MCF 10A (cell line): ENCODE measurements at places on chromosomes 16 and 17. TPM values are rescaled to one million over a fixed set of nuclear protein-coding genes. Genes with fewer than 3 reads are reported as not detected.

The NHLRC4 gene
- not detected in 2 replicates for total RNA-seq

DNA sequence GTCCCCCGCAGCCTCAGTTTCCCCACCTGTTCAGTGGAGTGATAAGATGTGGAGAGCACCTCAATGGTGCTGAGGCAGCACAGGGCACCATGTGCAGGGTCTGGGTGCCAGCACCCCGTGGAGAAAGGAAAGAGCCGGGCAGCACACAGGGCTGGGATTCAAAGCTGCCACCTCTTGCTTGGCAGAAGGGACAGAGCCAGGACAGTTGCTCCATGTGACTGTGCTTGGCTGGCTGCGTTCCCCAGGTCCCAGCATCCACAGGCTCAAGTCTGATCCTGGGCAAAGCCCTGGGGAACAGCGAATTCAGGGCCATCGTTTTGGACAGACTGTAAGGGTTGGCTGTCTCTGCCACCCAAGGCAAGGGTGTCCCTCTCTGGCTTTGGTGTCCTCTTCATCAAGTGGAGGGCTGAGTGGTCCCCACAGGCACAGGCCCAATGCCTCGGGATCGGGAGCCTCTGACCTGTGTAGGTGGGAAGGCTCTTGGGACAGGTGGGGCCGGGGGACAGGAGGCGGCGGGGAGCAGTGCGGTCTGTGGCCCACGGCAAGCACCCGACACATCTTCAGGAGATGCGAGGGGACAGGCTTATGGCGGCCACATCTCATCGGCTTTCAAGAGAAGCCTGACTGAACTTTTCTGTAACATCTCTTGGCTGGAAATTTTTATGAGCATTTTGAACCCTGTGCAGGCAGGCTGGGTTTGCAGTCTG is 8.5 kb downstream of the ZNF469 start:
- no peak overlapping the region for H3K27ac ChIP-seq
- peaks cover 67% of the 10 kb centered on the region for H3K27me3 ChIP-seq
- H3K4me1 ChIP-seq, result no peaks in the 10 kb centered on the region

DNA sequence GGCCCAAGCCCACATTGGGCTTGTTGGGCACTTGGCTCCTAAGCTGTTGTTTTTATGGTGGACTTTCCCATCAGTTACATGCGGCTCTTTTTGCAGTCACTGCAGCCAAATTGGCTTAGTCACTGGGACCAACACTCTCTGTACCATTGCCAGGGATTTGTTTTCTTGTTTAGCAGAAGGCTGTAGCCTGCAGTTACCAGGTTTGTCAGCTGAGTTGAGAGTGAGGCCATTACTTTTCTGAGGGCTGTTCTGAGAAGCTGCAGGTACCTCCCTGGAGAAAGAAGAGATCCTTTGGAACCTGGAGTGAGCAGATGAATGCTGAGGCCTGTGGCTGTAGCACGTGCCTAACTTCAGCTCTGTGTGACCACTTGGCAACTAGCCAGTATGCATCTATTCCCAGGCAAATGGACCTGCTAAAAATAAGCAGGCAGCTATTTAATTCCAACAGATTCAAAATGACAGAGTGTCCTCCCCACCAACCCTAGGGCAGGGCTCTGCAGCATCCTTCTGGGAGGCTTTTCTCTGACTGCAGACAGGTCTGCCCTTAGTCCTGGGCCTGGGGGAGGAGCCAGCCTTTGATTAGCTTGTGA is 12.9 kb downstream of the AKAP1 start:
- peak; percentile 79 for DNase-seq
- peak overlapping the region; percentile 2 for H3K27ac ChIP-seq
- no peaks in the 10 kb centered on the region for H3K27me3 ChIP-seq
- no peak overlapping the region for H3K4me3 ChIP-seq
- peaks cover under 1% of the 10 kb centered on the region for H3K36me3 ChIP-seq

DNA sequence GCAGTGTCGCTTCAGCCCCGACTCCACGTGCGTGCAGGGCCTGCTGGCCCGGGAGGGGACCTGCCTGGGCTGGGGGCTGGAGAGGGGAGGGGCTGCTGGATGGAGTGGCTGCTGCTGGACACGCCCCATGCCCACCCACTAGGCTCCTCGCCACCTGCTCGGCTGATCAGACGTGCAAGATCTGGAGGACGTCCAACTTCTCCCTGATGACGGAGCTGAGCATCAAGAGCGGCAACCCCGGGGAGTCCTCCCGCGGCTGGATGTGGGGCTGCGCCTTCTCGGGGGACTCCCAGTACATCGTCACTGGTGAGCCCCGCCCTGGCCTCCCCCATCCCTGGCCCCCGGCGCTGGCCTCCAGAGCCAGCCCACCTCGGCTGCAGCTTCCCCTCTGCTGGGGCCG is 2.4 kb downstream of the BRICD5 start:
- no peaks in the 10 kb centered on the region for H3K27me3 ChIP-seq
- no peak for DNase-seq
- no peak overlapping the region for H3K4me3 ChIP-seq
- H3K27ac ChIP-seq, result no peak overlapping the region
- H3K4me1 ChIP-seq, result peaks cover 31% of the 10 kb centered on the region
- peaks cover 44% of the 10 kb centered on the region for H3K36me3 ChIP-seq

- peak; percentile 36 for DNase-seq
- H3K36me3 ChIP-seq, result no peaks in the 10 kb centered on the region
- peak overlapping the region; percentile 57 for H3K4me3 ChIP-seq
- no peak overlapping the region for H3K27ac ChIP-seq
These were observed 31.7 kb downstream of the OSBPL7 start for GRCh38 chr17:47789611-47790561.

DNA sequence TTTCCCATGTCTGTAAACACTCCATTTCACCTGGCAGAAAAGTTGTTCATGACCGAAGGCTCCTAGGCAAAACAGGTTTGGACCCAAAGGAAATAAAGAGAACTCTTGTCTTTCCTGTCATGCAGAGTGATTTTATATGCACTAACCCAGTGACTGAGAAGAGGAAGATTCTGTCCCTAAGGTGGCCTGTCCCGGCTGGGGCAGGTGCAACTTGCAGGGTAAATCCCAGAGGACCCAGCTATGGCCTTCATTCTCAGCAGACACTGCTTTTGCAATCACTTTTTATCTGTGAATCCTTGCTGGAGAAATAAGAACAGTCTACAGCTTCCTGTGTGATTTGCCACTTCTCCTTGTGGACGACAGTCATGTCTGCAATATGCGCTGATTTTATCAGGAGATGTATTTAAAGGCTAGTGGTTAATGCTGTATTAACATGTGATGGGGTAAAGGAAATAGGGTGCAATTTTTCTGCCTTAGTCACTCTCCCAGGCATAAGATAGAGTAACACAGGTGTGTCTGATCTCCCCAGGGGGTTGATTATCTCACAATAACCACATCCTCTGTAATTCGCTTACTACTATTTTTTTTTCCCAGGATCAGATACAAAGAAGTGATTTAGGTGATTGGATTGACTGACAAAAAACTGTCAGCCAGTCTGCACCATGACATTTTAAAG is 696.8 kb upstream of the SOX9 start:
- H3K4me1 ChIP-seq, result peaks cover 15% of the 10 kb centered on the region
- no peak overlapping the region for H3K4me3 ChIP-seq
- peak overlapping the region; percentile 57 for H3K27ac ChIP-seq

DNA sequence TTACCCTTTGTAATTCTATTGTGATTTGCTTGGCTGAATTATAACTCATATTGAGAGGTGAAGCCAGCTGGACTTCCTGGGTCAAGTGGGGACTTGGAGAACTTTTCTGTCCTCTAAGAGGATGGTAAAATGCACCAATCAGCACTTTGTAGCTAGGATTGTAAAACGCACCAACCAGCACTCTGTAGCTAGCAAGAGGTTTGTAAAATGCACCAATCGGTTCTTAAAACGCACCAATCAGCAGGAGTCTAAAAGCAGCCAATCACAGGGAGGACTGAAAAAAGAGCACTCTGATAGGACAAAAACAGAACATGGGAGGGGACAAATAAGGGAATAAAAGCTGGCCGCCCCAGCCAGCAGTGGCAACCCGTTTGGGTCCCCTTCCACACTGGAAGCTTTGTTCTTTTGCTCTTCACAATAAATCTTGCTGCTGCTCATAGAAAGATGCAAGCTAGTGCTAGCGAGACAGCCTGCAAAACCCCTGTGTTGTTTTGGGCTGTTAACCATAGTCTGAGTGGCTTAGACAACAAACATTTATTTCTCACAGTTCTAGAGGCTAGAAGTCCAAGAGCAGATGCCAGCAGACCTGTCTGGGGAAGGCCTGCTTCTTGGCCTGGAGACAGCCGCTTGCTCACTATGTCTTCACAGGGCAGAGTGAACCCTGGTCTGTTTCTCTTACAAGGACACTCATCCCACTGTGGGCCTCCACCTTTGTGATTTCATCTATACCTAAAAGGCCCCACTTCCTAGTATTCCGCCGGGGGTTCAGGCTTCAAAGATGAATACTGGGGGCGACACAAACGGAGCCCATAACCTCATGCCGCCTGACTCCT is 39.0 kb upstream of the CRISPLD2 start:
- H3K4me3 ChIP-seq, result no peak overlapping the region
- H3K27ac ChIP-seq, result no peak overlapping the region
- H3K27me3 ChIP-seq, result no peaks in the 10 kb centered on the region

- H3K4me3 ChIP-seq, result no peak overlapping the region
- no peaks in the 10 kb centered on the region for H3K27me3 ChIP-seq
These were observed 117.5 kb downstream of the BANP start for GRCh38 chr16:88068476-88069396.

DNA sequence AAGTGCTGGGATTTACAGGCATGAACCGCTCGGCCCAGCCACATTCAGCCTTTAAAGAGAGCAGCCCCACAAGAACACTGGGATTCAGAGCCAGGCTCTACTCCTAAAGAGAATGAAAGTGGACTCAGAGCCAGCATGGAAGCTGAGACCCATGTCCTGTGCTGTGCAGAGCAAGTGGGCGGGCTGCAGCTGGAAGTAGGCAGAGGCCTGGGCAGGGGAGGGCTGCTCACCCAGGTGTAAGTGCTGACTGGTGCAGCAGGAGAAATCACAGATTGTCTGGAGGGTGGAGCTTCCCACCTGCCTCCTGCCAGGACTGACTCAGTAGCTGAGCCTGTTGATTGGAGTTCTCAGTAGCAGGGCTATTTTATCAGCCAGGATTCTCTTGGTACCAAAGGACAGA is 178.7 kb downstream of the KATNIP start:
- no peaks in the 10 kb centered on the region for H3K36me3 ChIP-seq
- H3K4me3 ChIP-seq, result no peak overlapping the region
- DNase-seq, result peak; percentile 11
- H3K27me3 ChIP-seq, result no peaks in the 10 kb centered on the region
- H3K4me1 ChIP-seq, result peaks cover 8% of the 10 kb centered on the region

DNA sequence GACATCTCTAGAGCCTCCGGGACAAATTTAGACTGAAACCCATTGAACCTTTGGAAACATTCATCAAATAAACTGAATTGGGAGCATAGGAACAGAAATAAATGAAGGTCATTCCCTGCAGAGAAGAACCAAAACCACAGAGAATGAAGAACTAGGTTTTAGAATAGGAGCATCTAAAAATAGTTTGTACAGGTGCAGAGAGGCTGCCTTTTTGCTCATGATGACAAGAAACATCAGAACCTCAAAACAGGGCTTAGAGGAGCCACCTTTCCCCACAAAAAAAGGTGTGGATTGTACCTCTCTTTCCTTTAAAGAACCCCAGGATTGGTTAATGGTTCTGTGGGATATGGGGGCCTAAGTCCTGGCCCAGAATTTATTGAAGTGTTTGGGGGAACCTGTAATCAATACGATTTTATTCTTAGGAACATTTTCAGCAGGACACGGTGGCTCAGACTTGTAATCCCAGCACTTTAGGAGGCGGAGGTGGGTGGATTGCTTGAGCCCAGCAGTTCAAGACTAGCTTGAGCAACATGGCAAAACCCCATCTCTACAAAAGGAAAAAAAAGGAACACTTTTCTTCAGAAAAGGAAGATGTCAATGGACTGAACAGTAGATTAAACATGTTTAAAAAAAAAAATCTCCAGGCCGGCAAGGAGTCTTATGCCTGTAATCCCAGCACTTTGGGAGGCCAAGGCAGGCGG is 37.7 kb upstream of the SLC47A1 start:
- no peaks in the 10 kb centered on the region for H3K36me3 ChIP-seq
- no peaks in the 10 kb centered on the region for H3K4me1 ChIP-seq
- no peak overlapping the region for H3K27ac ChIP-seq
- DNase-seq, result no peak
- no peaks in the 10 kb centered on the region for H3K27me3 ChIP-seq
- no peak overlapping the region for H3K4me3 ChIP-seq
